ENCODE measurements at places on chromosomes 12 and 14.
A peak's percentile ranks its signal among the peaks of the same experiment; 100 is the strongest.

DNA sequence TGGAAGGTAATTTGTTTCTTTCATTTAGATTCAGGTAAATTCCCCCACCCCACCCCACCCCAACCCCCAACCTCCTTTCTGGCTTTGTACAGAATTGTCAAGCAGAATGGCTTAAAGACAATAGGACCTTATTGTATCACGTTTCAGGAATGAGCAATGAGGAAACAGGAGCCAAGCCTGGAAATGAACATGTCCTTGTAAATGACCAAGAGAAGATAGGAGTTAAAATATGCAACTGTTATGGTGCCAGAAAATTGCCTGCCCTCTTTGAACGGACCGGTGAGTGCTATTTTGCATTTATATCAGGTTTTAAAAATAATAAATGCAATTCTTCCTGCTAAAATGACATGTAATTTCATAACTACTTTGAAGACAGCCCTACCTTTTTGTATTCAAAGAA is 141.6 kb upstream of the PELI2 start:
- DNase-seq, result no peak

- peak; percentile 25 for DNase-seq
These were observed 505 bp downstream of the KCNC2 start for GRCh38 chr12:75208856-75209811.

DNA sequence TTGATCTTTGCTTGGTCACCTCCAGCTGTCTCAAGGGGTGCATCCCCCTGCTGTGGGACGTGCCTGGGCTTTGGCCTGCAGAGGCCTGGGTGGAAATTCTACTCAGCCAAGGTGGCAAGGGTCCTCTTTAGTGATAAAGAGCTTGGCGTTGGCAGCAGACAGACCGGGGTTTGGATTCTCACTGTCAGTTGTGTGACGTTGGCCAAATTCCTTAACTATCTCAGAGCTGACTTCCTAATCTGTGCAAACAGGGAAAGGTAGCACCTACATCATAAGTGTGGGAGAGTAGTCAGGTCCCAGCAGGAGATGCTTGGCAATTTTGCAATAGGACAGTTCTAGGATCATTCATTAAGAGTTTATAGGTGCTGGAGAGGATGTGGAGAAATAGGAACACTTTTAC is 154.3 kb upstream of the GSC start:
- no peak for DNase-seq

GRCh38 chr14:77554207-77554606 is 55.6 kb upstream of the ISM2 start:
- DNase-seq, result no peak

DNA sequence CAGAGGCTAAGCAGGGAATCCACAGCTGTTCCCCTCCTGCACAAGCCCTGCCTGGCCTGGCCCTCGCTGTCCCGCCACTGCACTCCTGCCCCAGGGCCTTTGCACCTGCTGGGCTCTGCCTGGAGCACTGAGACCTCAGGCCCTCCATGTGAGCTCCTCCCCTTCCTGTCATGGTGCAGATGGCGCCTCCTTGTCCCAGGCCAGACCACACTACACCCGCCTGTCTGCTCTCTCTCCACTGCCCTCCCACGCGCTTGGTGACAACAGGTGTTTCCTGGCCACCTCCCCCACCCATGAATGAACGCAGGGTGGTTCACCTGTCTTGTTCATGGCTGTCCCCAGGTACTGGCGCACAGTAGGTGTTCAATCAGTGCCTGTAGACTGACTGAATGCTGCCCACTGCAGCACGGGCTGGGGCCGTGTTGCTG is 82.9 kb downstream of the NCOR2 start:
- no peak for DNase-seq

DNA sequence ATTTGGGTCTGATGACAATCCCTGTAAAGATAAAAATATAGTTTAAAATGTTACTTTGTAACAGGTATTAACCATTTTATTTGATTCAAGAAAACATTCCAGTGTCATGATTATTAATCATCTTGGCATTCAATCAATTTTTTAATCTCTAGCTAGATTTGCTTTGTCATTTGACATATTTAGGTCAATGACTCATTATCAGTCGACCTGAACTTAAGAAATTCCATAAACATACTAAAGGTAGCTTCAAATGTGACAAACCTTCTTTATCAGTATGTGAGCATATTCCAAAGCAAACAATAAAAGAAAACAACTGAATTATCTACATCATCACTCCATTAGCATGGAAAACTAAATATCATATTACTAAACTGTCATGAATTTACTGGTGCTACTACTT is 50.8 kb upstream of the CDKL1 start:
- no peak for DNase-seq

- no peak for DNase-seq
These were observed 60.7 kb upstream of the MAP1LC3B2 start for GRCh38 chr12:116498471-116498870.

DNA sequence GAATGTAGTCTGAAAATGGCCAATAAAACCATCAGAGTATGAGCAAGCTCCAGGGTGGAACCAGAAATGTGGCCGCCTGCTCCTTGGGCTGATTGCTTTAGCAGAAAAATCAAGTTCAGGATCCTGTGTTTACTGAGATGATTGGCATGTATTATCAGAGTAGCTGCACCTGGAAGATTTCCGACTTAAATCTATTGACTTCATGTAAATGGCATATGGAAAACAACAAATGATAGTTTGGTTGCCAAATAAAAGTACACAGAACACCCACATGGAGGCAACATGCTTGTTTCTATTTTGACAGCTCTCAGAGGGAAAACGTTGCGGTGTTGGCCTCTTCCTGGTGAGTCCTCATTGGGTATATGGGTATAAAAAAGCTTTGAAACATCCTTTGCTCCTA is 31.3 kb downstream of the SOCS2 start:
- no peak for DNase-seq

GRCh38 chr14:36944307-36945010 is 227.9 kb downstream of the SLC25A21 start:
- DNase-seq, result no peak

DNA sequence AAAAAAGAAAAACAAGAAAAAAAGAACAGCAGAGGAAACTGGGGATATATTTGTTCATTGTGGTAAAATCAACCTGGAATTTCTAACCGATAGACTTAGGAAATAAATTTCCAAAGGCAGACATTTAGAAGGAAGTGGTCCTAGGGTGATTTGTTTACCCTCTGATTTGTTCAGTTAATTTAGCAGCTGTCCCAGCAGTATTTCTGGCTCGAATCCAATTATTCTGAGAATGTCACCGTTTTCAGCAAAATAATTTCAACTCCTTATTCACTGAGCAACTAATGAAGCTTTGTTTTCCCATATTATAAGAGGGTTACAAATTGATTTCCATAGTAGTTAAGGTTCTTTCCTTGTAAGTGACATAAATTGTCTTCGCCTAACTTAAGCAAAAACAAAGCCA is 285.2 kb upstream of the SYT10 start:
- no peak for DNase-seq

DNA sequence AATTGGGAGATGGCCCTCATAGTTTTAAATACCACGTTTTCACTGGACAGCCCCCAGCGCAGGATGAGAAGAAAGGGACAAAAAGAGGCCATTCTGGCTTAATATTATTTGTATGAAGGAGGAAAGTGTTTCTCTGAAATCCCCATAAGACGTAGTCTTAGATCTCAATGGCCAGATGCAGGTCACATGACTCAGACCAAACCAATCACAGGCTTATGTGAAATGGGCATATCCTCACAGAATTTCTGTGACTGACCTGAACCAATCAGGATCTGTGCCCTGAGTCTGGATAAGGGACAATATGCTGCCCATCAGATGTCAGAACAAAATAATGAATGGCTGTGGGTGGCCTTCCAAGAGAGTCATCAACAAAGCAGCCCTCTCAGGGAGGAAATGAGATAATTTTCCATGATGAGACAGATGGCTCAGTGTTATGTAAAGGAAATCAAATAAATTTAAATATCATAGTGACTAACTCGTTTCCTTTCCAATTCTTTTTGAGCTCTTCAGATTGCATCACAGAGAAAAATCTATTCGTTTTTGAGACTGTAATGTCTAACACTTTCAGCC is 1009.5 kb upstream of the TMEM132C start:
- no peak for DNase-seq
